ENCODE measurements at places on chromosomes 5 and 9. TPM values are rescaled to one million over a fixed set of nuclear protein-coding genes. Genes with fewer than 3 reads are reported as not detected.

- H3K36me3 ChIP-seq = no peaks in the 10 kb centered on the region
- DNase-seq = no peak
- H3K4me1 ChIP-seq = peaks cover 21% of the 10 kb centered on the region
- H3K27ac ChIP-seq = no peak overlapping the region
- no peaks in the 10 kb centered on the region for H3K27me3 ChIP-seq
Measured at GRCh38 chr5:67272453-67273130, 76.0 kb upstream of the CD180 start.

GRCh38 chr5:1667648-1668140 is 131.9 kb downstream of the MRPL36 start:
- no peaks in the 10 kb centered on the region for H3K4me1 ChIP-seq
- peaks cover 4% of the 10 kb centered on the region for H3K27me3 ChIP-seq
- H3K4me3 ChIP-seq = no peak overlapping the region
- DNase-seq = no peak
- no peak overlapping the region for H3K27ac ChIP-seq

DNA sequence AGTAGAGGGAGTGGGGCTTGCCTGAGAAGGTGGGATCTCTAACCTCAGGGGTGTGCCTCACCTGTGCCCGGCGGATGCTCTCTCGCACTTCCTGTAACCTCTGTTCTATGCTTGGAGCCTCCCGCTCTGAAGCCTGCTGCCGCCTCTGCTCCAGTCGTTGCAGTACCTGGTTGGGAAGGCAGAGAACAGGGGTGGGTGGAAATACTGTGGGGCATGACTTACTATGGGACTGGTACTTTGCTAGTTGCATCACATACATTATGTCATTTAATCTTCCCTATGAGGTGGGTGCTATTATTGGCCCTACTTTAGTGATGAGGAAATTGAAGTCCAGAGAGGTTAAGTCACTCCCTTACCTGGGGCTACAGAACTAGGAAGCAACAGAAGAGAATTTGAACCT is 5.2 kb downstream of the FCHSD1 start:
- H3K4me3 ChIP-seq = no peak overlapping the region
- H3K27ac ChIP-seq = no peak overlapping the region
- no peaks in the 10 kb centered on the region for H3K36me3 ChIP-seq
- DNase-seq = no peak

GRCh38 chr9:135992486-135993408 is 31.6 kb upstream of the UBAC1 start:
- H3K27ac ChIP-seq = peak overlapping the region; percentile 93
- DNase-seq = peak; percentile 68
- H3K27me3 ChIP-seq = no peaks in the 10 kb centered on the region
- H3K4me1 ChIP-seq = peaks cover 49% of the 10 kb centered on the region
- no peaks in the 10 kb centered on the region for H3K36me3 ChIP-seq

- H3K4me3 ChIP-seq = no peak overlapping the region
- H3K36me3 ChIP-seq = no peaks in the 10 kb centered on the region
- DNase-seq = no peak
- H3K4me1 ChIP-seq = no peaks in the 10 kb centered on the region
- no peaks in the 10 kb centered on the region for H3K27me3 ChIP-seq
Measured at GRCh38 chr9:18771011-18771410, 262.0 kb downstream of the SAXO1 start.

NMUR2 gene
- total RNA-seq = not detected

DNA sequence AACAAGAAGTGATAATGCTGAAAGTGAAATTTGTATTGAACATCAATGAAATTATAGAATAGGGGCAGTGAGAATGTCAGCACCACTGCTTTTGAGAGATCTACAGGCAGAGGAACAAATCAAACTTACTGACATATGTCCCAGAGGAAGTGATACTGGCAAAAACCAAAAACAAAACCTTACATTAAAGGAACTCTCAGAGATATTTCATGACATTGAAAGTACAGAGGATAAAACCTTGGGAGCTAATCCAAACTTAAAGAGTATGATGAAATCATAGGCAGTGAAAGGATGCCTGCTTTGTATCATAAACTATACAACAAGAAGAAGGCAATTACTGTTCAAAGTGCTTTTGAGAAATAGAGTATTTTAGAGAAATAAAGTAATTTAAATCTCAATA is 90.4 kb upstream of the SV2C start:
- no peak overlapping the region for H3K27ac ChIP-seq
- H3K27me3 ChIP-seq = no peaks in the 10 kb centered on the region
- H3K36me3 ChIP-seq = no peaks in the 10 kb centered on the region
- H3K4me1 ChIP-seq = no peaks in the 10 kb centered on the region
- H3K4me3 ChIP-seq = no peak overlapping the region

C1QTNF3 gene
- total RNA-seq = 3.1 TPM

GRCh38 chr5:176152191-176152929 is 85.9 kb upstream of the SIMC1 start:
- H3K36me3 ChIP-seq = no peaks in the 10 kb centered on the region
- DNase-seq = no peak
- no peaks in the 10 kb centered on the region for H3K27me3 ChIP-seq
- no peak overlapping the region for H3K4me3 ChIP-seq
- no peak overlapping the region for H3K27ac ChIP-seq

GRCh38 chr5:54659700-54660131 is 142.2 kb downstream of the SNX18 start:
- no peak overlapping the region for H3K4me3 ChIP-seq
- H3K27me3 ChIP-seq = no peaks in the 10 kb centered on the region
- H3K36me3 ChIP-seq = no peaks in the 10 kb centered on the region
- DNase-seq = no peak
- H3K27ac ChIP-seq = no peak overlapping the region

DNA sequence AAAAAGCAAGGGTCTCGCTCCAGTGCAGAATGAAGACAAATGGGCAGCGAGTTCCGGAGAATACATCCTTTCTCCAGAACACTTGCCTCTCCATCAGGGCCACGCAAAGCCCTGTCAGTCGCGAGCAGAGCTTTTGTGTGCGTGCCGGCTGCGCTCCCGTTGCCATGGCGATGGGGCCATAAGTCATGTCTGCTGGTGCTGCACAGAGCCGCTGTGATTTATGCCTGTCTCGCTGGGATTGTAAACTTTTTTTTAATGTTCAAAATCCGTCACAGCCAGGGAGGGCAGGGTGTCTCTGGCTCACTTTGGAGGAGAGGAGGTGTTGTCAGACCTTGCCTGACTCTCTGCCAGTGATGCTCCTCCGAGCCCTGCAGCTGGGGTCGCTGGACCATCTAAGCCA is 272.7 kb downstream of the TRIM32 start:
- H3K4me1 ChIP-seq = no peaks in the 10 kb centered on the region
- no peaks in the 10 kb centered on the region for H3K27me3 ChIP-seq
- no peaks in the 10 kb centered on the region for H3K36me3 ChIP-seq
- no peak for DNase-seq
- H3K27ac ChIP-seq = no peak overlapping the region

GRCh38 chr5:162842727-162843126 is 594.7 kb upstream of the CCNG1 start:
- no peak for DNase-seq
- no peak overlapping the region for H3K4me3 ChIP-seq
- no peaks in the 10 kb centered on the region for H3K27me3 ChIP-seq
- H3K4me1 ChIP-seq = no peaks in the 10 kb centered on the region

All from liver (tissue), 10 donors.